Kidney (tissue), 22 donors: ENCODE measurements at places on chromosomes 1 and 21. TPM values are rescaled to one million over a fixed set of nuclear protein-coding genes. Genes with fewer than 3 reads are reported as not detected.
A peak's percentile ranks its signal among the peaks of the same experiment; 100 is the strongest.

S100A7 gene
- not detected for polyA plus RNA-seq

GRCh38 chr1:101653482-101653946, 343.2 kb downstream of the OLFM3 start:
- peak; percentile 10 for DNase-seq

DNA sequence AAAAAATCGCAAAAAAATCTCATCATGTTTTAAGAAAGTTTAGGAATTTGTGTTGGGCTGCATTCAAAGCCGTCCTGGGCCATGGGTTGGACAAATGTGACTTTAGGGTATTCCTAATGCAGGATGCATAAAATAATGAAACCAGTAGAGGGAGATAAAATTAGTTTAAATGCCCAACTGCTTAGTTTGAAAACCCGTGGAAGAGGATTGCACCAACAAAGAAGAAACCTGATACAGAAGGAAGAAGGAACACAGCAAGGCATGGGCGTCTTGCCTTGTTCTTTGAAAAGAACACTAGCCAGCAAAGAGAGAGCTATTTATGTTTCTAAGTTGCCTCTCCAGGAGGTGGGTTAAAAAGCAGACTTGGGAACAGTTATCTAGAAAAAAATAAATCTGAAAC, 37.9 kb downstream of the WDR3 start:
- peak; percentile 6 for DNase-seq

DNA sequence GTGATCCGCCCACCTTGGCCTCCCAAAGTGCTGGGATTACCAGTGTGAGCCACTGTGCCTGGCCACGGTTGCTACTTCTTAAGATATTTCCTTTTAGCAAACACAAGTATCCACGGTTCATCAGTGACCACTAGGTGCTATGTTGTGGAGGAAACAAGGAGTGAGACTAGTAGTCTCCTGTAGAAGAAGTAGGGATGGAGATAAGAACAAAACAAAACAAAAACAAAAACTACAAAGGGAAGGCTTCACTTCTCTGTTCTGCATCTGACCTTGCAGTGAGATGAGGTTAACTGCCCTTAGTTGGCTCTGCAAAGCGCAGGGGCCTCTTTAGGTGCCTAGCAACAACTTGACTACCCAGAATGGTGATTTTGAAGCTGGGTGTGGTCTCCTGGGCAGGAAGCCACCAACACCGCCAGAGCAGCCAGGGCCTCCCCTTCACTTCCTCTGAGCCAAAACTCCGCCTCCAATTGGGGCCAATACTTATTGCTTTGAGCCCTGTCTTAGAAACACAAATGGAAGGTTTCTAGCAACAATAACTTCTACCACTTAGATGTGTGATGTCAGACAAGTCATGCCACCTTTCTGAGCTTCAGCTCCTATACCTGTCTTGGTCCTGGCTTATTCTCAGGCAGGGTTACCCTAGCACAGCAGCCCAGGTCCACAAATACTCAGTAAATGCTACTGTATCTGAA, 12.8 kb upstream of the CDC42 start:
- peak; percentile 68 for DNase-seq

DNA sequence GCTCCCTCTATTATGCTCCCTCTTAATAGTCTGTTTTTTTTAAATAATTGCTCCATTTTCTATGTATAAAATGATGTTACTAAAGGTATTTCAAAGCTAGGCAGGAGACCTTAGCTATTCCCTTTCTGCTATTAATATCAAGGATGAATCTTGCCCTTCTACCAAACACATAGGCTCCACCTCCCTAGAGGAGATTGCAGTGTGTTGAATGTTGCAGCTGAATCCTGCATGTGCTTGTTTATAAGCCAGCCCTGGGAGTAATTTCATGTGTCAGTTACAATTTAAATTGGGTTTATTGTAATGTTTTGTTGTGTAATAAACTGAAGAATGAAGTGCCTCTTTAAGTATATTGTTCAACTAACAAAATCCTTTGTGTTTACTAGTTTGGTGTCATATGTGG, 66.0 kb downstream of the TMEM200B start:
- DNase-seq: no peak

GRCh38 chr1:230495891-230496385, 69.8 kb upstream of the PGBD5 start:
- no peak for DNase-seq

DNA sequence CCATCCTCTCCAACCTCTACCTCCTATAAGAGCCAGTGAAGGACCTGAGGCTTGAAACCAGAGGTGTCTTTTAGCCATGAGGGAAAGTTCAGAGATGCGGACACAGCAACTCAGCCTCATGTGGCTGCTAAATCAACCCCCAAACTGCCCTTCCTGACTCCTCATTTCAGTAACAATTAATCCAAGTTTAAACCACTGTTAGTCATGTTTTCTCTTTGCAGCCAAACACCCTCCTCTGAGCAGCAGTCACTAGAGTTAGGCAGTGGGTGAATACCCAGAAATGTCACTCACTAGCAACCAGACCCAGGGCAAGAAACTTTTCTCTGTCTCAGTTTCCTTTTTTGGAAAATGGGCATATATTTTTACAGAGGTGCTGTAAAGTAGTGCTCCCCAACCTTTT, 71.2 kb downstream of the KCNJ15 start:
- DNase-seq: no peak

- DNase-seq: no peak
Measured at GRCh38 chr21:26961698-26962097, 5.2 kb downstream of the ADAMTS5 start.

EFCAB7 gene
- polyA plus RNA-seq: 5.1 TPM

C8B gene
- not detected for polyA plus RNA-seq

OLFML2B gene
- polyA plus RNA-seq: 2.9 TPM

CHIT1 gene
- polyA plus RNA-seq: not detected

DNA sequence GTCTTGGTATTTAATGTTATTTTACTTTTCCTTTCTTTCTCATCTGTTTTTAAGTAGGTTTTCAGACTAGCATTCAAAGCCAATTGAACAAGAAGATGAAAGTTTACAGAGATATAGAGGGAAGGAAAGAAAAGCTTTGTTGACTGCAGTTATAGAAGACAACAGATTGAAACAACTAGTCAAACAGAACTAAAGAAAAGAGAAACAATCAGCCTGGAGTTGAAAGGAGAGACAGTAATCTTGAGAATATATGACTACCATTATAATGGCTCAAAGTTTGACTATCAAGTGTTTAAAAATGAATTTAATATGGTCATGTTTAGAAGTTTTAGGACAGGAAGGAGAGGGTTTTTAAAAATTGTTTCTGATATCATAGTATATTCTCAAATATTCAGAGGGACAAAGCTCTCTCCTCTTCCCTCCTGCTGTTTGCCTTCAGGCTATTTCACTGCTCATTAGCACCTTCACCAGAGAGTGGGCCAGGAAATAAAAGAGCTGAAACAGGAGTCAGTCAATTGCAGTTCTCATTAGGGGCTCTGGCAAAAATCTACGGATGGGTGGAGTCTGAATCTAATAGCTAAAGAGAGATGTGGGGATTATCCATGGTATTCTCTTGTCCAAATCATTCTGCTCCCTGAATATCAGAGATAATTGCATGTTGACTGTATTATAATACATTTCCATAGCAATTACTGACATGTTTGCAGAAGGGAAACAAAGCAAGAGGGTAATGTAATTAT, 577.8 kb downstream of the BRINP3 start:
- peak; percentile 4 for DNase-seq

DNA sequence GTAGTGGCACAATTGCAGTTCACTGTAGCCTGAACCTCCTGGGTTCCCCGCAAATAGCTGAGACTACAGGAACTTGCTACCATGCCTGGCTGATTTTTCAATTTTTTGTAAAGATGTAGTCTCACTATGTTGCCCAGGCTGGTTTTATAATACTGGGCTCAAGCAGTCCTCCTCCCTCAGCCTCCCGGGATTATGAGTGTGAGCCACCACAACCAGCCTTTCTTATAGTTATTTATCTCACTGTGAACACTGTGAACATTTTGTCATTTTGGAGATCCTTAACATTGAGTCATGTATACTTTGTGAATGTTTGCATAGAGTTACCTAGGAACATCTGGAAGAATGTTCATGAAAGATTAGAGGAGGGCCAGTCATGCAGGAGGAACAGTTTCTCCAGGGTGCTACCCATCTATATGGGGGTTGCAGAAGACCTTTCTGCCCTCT, 127.1 kb upstream of the CACYBP start:
- no peak for DNase-seq

HMGCS2 gene
- 163 TPM for polyA plus RNA-seq

- DNase-seq: no peak
Measured at GRCh38 chr1:115558275-115558674, 83.5 kb upstream of the VANGL1 start.

GNG4 gene
- polyA plus RNA-seq: 4.5 TPM

GRCh38 chr1:225474986-225475820, 47.4 kb upstream of the LBR start:
- DNase-seq: peak; percentile 79

- peak; percentile 70 for DNase-seq
Measured at GRCh38 chr1:8373581-8374241, 55.8 kb downstream of the SLC45A1 start.

TNFRSF9 gene
- not detected for polyA plus RNA-seq

- DNase-seq: no peak
Measured at GRCh38 chr1:204319027-204319426, 40.7 kb downstream of the PLEKHA6 start.

GRCh38 chr1:182493063-182493462, 43.1 kb downstream of the RGSL1 start:
- DNase-seq: no peak

DNA sequence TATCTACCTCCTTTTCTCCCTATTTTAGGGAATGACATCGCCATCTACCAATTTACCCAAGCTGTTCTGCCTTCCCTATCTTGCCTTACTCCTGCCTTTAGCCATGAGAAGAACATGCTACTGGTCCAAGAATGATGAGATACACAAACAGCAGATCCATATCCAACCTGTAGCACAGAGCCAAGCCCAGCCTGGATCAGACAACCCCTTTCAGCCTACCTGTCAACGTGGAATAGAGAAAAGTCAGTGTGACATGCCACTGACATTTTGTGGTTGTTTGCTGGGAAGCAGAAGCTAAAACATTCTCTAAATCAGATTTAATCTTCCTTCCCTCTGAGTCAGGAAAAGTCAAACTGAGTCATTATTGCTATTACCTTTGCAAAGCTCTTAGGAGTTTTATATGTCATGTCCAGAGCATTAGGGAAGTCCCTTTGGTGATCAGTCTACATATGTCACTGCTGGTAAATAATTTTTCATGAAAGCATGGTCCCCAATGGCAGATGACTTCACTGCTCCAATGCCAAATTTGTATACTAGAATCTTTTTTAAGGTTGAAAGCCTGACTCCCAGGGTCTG, 143.1 kb downstream of the TPR start:
- no peak for DNase-seq

NHLH2 gene
- not detected for polyA plus RNA-seq

DNA sequence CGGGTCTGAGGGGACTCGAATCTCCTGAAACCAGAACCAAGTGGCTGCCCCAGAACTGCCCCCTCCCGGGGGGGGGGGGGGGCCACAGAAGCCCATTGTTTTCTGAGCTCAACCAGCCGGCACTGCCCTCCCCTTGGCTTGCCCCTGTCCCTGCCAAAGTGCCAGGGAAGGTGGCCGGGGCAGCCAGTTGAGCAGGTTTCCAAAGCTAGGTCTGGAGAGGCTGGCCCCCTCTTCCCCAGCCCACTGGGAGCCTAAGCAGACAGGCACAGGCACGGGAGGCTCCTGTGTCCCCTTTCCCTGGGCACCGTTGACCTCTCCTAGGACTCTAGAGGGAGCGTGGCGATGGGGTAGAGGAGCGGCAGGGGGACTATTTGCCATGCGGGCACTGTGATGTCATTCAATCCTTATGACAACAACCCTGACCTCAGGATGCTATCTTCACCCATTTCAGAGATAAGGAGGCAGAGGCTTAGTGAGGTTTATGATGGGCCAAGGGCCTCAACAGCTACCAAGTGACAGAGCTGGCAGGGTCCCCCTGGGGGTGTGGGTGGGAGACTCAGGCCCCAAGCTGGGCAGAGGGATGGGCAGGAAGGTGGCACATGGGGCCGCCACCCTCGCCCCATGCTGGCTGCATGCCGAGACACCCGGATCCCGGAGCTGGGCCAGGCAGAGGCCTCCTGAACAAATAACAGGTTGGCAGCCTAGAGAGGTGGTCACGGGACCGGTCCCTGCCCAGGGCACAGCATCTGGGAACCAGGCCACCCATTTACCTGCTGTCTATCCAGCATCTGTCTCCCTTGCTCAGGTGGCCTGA, 35.0 kb downstream of the RAP1GAP start:
- no peak for DNase-seq

ANGPTL7 gene
- polyA plus RNA-seq: 0.24 TPM

- DNase-seq: peak; percentile 66
Measured at GRCh38 chr1:180112984-180113647, 41.6 kb upstream of the QSOX1 start.

DNTTIP2 gene
- 47.3 TPM for polyA plus RNA-seq

DNA sequence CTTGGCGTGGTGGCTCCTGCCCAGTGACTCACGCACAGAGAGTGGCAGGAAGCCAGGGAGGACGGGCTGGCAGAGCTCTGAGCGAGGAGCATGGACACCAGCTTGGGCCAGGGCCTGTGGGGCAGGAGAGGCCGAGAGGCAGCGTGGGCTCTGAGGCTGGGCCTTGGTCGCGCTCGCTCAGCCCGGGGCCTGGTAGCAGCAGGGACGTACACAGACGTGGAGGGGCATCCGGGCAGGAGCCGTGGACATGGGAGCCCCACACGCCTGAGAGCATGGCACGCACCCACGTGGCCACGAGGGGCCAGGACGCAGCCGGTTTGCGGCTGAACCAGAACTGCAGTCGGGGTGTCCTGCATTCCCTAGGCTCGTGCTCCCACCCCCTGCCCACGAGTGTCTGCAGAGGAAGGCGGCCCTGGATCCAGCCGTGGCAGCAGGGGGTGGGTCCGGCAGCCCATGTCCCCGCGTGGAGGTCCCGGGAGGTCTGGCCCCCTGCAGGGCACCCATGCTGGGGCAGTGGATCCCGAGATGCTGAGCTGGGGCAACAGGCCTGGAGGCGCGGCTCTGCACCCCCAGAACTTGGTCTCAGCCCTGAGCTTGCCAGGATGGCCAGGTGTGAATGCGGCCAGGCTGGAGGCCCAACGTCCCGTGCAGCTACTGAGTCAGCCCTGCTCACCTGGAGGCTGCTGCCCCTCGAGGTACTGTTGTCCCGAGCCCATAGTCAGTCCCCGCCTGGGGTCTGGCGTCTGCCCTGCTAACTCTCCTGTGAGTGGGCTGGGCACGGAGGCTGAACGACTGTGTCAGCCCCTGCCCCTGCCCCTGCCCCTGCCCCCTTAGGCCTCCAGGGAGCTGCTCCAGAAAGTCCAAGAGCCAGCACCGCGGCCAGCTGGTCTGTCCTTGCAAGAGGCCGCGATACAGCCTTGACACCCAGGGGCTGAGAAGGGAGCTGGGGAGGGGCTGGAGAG, 61.6 kb downstream of the SLX9 start:
- DNase-seq: peak; percentile 47
